ENCODE measurements at places on chromosomes 5 and 9.

DNA sequence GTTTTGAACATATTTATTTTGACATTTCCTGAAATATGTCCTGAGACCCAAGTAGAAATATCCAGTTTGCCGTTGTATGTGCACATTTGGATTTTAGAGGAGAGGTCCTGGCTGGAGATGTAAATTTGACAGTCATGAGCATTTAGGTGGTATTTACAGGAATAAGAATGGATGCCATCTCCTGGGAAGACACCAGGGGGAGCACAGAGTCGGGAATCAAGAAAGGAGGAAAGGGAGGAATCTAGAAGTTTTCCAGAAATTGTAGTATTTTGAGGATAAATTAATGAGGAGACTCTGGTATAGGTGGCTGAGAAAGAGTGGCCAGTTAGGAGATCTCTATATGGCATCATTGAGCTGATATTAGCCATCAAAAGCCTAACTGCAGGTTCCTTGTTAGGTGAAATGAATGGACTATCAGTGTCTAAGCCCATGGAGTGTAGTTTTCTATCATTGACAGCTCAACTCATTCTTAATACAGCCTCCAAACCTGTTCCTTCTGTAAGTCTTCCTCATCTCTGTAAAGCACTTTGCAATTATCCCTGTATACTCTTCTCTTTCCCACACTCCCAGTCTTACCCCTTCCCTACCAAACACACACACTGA lies 7.2 kb downstream of the GAPT start:
- peak; percentile 30 for DNase-seq

- no peak for DNase-seq
Measured at GRCh38 chr9:96086936-96087571, 211.6 kb downstream of the ERCC6L2 start.

- no peak for DNase-seq
Measured at GRCh38 chr5:152503206-152503605, 98.1 kb upstream of the NMUR2 start.

GRCh38 chr5:312845-313244 lies 8.7 kb upstream of the AHRR start:
- DNase-seq: peak; percentile 41

DNA sequence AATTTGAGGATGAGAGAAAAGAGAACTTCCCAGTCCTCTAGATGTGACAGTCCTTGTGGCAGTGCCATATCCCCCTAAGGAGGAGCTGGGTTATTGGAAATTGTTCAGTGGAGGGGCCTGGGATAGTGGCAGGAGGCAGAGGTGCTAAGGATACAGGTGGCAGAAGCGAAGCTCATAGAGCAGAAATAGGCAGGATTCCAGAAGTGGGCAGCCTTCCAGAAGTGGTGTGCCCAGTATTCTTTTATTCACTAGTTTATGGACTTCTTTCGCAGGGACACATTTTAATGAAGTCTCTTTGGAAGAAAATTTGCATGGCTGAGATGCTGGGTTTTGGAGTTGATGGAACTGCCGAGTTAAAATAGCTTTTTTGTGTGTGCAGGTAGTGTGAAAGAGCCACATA lies 6.8 kb downstream of the PIK3R1 start:
- no peak for DNase-seq

Measured in AG10803 (cell line).